ENCODE measurements at places on chromosomes 5 and 9.
A peak's percentile ranks its signal among the peaks of the same experiment; 100 is the strongest.

GRCh38 chr5:175878544-175879438 lies 7.4 kb downstream of the CPLX2 start:
- DNase-seq, result peak; percentile 71

DNA sequence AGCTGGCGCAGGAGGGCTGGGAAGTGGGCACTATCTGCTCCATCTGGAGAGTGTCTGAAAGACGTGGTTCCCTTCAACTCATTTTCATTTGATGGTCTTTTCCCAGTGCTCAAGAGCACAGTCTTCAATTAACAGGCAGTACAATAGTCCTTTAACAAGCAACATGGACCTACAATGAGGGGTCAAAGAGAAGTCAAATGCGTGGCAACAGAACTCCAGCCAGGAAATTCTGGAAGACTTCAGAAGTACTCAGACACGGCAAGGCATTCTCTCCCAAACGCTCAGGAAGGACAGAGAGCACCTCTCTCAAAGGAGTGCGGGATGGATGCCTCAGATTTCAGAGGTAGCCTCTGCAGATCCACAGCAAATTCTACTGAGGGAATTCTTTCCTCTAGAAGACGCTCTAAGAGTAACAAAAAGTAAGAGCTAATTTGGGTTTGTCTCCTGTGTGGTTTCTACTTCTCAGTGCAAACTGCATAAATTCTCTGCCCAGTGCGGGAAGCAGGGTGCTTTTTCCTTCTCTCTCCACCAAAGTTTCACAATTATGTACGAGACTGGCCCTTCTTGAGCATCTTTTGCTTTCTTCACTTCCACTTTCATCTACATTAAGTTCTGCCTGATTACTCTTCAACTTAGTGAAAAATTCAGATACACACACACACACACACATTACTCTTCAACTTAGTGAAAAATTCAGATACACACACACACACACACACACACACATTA lies 56.4 kb downstream of the LHFPL2 start:
- no peak for DNase-seq

- no peak for DNase-seq
Measured at GRCh38 chr9:115373000-115373709, 255.2 kb upstream of the TNC start.

DNA sequence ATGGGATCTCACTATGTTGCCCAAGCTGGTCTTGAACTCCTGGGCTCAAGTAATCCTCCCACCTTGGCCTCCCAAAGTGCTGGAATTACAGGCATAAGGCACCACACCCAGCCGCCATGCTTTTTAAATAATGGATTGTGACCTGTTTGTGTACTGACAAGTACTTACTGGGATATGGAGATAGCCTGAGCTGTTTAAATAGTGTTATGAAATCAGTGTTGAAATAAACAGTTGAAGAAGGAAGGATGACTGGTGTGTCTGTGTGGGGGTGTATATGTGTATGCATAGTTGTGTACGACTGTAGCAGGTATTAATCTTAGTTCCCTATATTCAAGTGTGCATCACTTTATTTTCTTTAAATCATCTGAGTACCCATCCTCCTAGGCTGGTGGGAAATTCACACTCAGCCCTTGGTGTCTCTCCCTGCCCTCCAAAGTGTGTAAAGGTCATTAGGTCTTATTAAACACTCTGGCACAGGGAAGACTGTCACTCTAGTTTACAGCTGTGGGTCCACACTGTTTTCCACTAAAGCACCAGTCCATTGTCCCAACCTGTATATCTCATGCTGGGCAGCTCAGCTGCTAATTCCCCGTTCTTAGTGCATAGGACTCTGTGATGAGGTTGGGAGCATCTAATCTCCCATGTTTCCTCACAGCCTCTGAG lies 91.0 kb downstream of the SNX18 start:
- no peak for DNase-seq

DNA sequence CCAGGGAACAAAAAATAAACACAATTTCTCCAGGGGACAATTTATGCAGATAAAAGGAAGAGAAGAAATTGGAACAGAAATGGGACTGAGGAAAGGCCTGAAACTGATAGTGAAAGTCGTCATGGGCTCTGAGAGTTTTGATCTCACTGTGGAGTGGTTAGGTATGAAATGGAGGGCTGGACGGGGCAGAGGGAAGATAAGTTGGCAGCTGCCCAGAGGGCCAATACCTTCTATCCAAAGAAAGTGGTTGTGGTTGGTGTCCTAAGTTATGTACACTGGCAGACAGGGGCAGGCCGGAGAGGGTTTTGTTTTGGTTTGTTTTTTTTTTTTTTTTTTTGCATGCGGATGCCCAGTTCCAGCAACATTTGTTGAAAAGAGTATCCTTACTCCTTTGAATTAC lies 46.1 kb downstream of the ZNF618 start:
- DNase-seq, result no peak

- no peak for DNase-seq
Measured at GRCh38 chr5:120886351-120886860, 422.3 kb downstream of the PRR16 start.

DNA sequence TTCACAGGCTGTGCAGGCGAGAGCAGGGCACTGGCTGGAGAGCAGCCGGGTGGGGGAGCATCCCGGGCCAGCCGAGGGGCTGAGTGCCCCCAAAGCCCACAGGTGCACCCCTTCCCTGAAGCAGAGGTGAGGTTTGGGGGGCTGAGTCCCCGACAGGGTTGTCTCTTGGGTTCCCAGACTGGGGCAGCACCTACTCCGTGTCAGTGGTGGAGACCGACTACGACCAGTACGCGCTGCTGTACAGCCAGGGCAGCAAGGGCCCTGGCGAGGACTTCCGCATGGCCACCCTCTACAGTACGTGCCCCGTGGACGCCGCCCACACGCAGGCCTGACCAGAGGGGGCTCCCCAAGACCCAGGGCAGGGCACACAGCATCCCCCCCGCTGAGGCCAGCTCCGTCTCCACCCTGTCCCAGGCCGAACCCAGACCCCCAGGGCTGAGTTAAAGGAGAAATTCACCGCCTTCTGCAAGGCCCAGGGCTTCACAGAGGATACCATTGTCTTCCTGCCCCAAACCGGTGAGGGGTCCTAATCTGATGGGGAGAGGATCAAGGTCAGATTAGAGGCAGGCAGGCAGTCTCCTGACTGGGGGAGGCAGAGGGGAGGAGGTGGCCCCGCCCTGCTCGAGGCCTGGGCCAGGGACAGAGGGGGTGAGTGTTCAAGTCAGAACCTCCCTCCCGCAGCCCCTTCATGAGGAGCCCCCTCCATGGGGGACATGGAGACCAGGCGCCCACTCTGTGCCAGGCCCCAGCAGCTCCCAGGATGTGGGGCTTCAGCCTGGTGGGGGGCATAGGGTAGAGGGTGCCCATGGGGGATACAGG lies 2.7 kb downstream of the PTGDS start:
- DNase-seq, result no peak

- peak; percentile 59 for DNase-seq
Measured at GRCh38 chr5:41707853-41708603, 162.2 kb downstream of the OXCT1 start.

DNA sequence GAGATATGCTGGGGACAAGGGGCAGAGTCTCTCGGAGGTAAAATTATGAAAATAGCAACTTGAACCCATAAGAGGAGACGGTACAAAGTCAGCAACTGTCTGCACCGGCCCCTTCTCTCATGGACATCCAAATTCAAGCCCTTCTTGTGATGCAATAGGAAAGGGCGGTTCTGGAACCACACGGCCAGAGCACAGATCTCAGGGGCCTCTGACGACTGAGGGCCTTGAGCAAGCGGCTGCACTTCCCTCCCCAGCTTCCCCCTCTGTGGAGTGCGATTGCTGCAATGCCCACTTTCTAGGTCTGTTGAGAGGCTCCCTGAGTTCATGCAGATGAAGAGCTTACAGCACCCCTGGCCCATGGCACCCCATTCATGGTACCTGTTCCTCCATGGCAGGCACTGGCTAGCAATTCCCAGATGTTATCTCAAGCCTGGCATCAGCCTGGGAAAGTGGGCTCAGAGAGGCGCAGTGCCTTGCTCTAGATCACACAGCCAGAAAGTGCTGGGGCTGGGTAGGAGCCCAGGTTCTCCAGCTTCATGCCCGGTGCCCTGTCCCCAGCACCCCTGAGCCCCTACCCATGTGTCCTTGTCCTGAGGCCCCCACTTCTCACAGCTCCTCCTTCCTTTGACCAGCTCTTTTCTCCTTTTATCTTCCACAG lies 17.7 kb upstream of the CPLX2 start:
- no peak for DNase-seq

DNA sequence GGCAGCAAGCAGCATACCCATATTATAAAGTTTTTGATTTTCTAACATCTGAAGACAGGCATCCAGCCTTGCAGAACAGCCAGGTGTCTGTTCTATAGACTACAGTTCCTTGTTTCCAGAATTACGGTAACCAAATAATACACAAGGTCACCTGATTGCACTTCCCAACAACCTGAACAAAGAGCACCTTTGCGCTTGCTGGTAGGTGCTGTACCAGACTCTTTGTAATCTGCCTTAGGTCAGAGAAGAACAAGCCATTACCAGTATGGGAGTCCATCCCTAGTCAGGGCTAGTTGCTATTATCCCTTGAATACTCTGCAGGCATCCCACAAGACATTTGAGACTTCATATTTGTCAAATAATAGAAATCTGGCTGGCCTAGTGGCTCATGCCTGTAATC lies 256.2 kb downstream of the ARRDC3 start:
- no peak for DNase-seq

- no peak for DNase-seq
Measured at GRCh38 chr9:81512641-81513040, 176.7 kb downstream of the TLE1 start.

DNA sequence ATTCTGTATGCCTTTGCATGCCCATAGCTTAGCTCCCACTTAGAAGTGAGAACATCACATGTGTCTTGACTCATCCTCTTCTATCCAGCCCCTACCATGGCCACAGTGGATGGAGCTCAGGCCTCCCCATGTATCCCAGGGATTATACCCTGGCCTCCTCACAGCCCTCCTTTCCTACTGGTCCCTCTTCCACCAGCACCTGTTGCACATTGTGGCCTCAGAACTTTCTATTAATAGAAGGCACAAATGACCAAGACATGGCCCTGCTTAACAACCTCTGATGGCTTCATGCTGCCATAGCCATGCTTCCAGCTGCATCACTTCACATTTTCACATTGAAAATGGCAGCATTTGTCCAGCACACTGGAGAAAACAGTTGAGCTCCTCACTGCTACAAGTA lies 315.4 kb downstream of the CDK5RAP2 start:
- DNase-seq, result no peak

DNA sequence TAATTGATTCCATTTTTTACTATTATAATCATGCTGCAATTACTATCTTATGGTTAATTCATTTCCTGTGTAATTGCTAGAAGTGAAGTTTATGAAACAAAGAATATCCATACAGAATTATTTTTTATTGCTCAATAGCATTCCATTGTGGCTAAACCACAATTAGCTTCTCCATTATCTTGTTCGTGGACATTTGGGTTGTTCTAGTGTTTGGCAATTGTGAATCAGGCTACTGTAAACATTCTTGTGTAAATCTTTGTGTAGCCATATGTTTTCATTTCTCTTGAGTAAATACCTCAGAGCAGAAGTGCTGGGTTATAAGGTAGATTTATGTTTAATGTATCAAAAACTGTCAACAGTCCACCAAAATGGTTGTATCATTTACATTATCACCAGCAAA lies 341.1 kb downstream of the MAT2B start:
- DNase-seq, result no peak

DNA sequence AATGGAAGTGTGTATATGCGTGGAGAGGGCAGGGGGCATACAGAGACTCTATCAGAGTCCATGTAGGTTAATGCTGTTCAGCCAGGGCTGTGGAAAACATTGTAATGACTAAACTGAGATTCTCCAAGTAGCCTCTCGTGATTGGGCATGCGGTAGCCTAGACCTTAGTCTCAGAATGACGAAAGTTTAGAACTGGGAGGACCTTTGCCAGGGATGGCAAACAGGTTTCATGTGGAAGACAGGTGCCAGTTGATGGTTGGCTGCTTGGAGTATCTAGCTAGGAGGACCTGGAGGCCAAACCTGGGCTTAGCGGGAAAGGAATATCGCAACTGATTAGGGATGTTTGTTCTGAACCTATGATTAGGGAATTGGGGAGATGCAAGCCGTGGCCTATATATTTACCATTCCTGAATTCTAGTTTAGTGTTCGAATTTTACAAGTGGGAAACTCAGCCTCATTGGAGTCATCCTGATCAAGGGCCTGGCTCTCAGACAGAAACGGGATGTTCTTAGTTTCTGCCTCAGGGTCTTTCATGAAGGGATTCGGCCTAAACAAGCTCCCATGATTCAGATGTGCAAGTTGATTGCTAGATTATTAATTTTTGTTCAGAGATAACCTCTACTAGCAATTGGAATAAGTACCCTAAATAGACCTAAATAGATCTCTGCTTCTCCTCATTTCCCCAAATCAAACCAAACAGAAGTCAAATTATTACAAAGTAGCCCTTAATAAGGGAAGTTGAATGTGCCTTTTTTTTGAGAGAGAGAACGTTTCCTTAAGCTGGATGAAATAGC lies 26.8 kb upstream of the TJP2 start:
- DNase-seq, result no peak

GRCh38 chr5:1002836-1003235 lies 5.8 kb upstream of the NKD2 start:
- DNase-seq, result no peak

- no peak for DNase-seq
Measured at GRCh38 chr9:135983208-135984071, 22.3 kb upstream of the UBAC1 start.
